NCI-H69 (cell line): ENCODE measurements at places on chromosomes 4 and X.

GRCh38 chr4:169485086-169485485, 127.3 kb downstream of the NEK1 start:
- DNase-seq: no peak

GRCh38 chr4:94454405-94454804, 2.7 kb downstream of the PDLIM5 start:
- peak; percentile 9 for DNase-seq

GRCh38 chrX:6685489-6685888, 150.6 kb upstream of the VCX3A start:
- no peak for DNase-seq

- DNase-seq: no peak
These were observed 10.5 kb upstream of the PGM2 start for GRCh38 chr4:37816006-37816405.

DNA sequence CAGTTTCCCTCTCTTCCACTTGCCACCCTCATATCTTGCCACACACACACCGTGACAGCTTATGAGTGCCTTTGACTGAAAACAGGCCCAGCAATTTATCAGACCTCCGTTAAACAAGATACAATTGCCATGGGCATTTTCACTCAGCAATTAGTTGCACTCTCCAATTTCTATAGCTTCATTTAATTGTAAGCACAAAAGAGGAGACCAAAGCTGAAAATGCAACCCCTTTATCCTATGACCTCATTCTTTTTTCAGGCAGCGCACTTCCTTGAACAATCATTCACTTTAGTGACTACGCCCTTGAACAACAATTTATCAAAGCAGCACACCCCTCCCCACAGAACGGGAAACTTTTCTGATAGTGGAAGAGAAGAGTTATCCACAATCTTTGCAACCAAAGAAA, 4.1 kb downstream of the POF1B start:
- DNase-seq: peak; percentile 93

GRCh38 chr4:150329373-150329772, 251.1 kb downstream of the DCLK2 start:
- DNase-seq: no peak

GRCh38 chr4:122826079-122826527, 528 bp upstream of the FGF2 start:
- DNase-seq: no peak

DNA sequence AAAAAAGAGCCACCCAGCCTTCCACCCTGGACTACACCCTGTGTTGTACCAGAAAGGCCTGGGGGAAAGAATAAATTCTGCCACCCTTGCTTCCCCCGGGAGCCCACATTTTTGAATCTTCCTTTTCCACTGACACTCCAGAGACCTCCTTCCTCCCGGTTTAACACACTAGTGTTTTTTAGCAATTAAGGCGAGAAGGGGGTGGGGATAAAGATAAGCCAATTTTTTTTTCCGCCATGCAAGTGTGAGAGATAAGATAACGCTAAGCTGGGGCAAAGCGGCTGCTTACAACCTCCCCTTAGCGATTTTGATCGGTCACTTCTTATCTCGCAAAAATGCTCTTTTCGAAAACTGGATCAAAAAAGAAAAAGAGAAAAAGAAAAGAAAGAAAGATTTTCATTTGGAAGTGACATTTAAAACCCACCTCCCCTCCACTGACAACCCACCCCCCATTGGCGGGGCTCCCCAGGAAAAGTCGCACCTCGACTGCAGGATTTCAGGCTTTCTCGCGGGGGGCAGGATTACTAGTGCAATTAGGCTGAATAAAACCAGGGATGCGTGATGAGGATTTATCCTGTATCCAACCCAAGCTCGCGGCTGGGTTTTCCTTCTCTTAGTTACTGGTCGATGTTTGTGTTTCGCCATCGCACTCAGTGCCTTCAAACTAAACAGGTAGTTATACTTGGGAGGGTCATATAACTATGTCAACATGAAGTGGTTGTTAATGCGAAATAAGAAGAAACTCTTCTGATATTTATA, 6.0 kb upstream of the BCOR start:
- DNase-seq: no peak

DNA sequence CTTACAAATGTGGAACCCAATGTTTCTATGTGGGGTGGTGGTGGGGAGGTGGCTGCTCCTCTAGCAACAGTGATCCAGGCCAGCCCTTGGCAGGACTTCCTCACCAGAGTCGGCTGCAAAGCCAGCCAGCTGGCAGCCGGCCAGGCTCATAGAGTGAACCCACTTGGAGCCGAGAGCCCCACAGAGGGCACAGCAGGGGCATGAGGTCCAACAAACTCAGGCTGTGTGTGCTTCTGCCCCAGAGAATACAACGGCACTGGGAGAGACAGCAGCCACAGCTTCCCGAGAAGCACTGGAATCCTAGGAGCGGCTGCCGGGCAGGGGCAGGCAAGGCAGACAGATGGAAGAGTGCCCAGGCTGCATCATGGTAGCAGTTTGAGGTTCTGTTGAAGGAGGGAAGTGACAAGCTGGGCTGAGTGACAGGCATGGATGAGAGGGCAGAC, 23.5 kb upstream of the SOWAHD start:
- DNase-seq: peak; percentile 88

DNA sequence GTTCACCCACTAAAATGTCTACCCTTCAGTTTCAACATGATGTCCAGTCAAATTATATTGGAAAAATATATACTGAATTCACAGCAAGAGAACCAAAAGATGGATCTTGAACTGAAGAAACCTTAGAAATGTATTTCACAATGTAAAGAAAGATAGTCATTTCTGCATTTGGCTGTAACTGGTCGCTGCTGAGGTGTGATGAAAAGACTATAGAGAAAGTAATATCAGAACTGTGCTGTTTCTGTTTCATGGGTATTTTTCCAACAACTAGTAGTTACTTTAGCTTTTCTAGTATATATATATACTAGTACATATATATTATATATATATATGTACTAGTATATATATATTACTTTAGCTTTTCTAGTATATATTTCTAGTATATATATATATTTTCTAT, 91.3 kb downstream of the GPM6A start:
- DNase-seq: no peak

DNA sequence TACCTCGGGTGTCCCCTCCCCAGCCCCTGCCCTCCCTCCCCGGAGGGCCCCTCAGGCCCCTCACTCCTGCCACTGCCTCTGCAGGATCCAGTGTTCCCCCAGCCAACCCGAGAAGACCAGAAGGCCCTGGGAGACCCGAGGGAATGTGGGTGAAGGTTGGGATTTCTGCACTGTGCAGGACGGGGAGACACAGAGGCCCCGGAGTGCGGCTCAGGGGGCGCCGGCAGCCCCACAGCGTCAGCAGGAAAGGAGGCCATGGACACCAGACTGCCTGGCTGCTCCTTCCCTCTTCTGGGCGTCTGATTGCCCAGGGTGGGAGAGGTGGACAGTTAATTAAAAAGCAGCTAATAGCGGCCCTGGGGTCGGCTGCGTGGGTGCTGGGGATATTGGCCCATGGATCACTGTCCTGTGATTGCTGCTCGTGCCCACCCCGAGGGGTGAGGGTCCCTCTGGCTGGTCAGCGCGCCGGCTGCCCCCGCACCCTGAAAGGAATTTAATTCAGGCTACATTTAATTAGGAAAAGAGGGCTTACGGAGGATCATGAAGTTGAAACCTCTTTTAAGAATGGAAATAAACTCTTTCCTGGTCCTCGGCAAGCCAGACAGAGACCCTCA, 57.8 kb upstream of the NKX1-1 start:
- no peak for DNase-seq
